ENCODE measurements at places on chromosomes 12 and 14.
A peak's percentile ranks its signal among the peaks of the same experiment; 100 is the strongest.

- no peak for DNase-seq
Measured at GRCh38 chr14:105910426-105910825, 384.0 kb downstream of the TMEM121 start.

GRCh38 chr14:68791078-68791901 is 1.6 kb downstream of the ZFP36L1 start:
- DNase-seq = no peak

DNA sequence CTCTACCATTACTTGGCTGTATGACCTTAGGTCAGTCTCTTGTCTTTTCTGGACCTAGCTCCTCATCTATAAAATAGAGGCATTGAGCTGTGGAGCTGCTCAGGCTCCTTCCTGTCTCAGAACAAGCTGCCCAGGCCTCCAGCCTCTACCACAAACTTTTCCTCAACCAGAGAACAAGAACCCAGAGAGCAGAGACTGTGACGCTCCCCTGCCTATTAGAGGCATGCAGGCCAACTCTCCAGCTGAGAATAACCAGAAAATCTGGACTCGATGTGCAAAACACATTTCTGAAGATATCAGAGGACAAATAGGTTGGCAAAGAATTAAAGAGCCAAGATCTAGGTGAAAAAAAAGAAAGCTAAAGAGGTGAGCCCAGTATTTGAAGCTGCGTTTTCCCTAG is 17.8 kb upstream of the PNMA1 start:
- DNase-seq = no peak

DNA sequence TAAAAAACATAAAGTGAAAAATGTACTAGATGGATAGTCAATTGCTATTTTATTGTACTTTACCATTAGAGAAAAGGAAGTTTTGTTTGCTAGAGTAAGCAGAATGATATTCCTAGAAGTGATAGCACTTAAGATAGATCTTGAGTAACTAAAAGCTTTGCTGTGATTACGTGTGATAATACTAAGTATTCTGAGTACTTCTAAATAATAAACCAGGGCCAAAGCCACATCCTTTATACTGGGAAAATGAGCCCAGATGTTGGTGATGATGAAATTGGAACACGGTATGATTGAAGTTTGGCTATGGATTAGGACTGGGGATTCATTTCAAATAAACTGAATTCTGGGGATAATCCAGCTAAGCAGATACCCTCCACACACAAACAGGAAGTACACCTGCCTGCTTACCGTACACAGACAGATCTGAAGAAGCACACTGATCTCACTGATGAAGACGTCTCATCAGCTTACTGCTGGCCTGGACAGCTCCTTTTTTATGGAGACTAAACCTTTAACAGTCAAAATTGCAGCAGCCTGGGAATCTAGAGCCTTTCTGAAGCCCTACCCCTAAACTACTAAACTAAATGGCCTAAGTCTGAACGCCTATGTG is 199.8 kb downstream of the LRFN5 start:
- no peak for DNase-seq

GRCh38 chr14:93537951-93538350 is 107.2 kb downstream of the UNC79 start:
- DNase-seq = no peak

DNA sequence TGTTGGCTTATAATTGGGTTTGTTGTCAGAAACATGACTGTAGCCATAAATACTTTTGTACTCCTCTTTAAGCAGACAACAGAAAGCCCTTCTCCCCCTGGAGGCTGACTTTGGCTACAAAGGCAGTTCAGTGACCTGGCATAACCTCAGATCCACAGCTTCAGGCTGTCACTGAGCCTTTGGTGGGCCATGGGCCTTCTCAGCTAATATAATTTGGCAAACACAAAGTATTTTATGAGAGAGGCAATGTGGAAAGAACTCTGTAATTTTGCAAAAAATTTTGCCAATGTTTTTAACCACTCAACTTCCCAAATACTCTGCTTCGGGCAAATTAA is 15.5 kb upstream of the MGP start:
- DNase-seq = no peak

DNA sequence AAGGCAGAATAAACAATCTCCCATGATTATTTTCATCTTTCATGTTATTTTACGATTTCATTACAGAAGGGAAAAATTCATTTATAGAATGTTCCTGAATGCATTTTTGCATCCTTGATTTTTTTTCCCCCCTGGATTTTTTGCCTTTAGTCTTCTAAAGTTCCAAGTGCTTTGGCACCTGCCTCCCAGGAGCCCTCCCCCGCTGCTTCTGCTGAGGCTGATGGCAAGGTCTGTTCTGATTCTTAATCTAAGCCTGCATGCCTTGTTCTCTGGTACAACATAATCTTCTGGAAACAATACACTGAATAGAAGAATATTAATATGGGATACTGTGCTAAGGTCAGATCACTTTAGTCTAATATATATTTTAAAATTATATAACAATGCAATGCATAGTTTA is 18.0 kb downstream of the YARS2 start:
- DNase-seq = no peak

DNA sequence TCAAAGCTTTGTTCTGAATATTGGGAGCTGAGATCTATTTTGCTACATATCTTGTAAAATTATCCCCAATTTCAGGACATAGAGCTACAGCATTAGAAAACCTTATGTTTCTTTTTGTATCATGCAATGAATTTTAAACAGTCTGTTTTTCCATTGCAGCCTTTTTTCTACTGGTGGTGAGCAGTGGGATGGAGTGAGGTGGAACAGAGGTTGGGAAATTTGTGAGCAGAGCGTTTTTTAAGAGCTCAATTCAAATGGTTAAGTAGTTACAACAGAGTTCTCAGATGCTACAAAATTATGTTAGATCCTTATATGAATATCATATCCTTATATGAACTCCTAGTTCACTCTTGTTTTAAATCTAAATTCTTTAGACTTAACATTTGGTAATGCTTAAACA is 139.0 kb upstream of the PLEKHG7 start:
- no peak for DNase-seq

DNA sequence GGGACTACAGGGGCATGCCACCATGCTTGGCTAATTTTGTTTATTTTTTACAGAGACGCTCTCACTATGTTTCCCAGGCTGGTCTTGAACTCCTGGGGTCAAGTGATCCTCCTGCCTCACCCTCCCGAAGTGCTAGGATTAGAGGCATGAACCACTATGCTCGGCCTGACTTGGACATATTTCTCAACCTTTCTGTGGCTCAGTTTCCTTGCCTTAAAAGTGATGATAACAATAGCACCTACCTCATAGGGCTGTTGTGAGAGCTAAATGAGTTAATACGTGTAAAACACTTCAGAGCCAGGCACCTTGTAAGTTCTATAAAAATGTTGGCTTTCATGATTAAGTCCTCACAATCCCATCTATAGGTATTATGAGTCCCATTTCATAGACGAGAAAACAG is 89.2 kb upstream of the METAP2 start:
- DNase-seq = no peak

- DNase-seq = no peak
Measured at GRCh38 chr14:85241022-85241855, 288.7 kb upstream of the FLRT2 start.

DNA sequence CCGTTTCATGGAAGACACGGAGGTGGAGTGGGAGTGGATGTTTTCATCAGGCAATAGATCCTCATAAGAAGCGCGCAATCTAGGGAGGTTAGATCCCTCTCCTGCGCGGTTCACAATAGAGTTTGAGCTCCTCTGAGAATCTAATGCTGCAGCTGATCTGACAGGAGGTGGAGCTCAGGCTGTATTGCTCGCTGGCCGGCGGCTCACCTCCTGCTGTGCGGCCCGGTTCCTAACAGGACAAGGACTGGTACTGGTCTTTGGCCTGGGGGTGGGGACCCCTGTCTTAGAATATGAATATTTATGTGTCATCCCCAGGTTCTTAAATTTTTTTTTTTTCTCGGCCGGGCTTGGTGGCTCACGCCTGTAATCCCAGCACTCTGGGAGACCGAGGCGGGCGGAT is 36.7 kb downstream of the PRICKLE1 start:
- DNase-seq = no peak

DNA sequence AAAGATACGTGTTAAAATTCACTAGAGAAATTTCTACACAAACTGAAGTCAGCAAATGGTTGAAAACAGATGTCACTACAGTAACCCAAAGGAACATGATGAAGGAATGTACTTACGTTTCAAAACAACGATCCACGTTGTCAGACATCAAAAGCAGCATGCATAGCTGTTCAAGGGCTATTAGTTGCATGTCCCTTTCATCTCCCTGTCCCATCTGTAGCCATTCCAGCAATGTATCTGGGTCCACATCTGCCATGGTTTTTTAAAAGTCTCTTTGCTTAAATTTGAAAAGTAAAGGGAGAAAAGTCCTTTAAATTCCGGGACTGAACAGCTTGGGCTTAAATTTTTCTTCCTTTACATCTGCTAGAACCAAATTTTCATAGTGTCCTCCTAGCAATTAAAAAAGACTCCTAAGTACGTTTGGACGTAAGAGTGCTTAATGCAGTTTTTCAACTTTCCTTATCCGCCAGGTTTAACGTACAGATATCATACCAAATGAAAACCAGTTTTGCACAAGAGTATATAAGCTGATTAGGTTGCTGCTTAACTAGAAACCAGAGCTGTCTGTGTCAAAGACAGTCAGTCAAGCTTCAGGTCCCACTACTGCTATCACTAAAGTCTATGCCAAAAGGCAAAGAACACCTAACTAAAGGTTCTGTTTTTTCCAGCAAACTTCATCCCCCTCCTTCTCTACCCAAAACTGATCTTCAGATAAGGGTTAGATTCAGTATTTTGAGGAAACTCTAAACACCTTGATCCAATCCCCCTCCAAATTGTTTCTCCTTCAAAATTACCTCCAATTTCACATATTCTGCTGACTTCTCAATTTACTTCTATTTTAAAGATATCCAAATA is 1.7 kb downstream of the HECTD1 start:
- DNase-seq = peak; percentile 50

DNA sequence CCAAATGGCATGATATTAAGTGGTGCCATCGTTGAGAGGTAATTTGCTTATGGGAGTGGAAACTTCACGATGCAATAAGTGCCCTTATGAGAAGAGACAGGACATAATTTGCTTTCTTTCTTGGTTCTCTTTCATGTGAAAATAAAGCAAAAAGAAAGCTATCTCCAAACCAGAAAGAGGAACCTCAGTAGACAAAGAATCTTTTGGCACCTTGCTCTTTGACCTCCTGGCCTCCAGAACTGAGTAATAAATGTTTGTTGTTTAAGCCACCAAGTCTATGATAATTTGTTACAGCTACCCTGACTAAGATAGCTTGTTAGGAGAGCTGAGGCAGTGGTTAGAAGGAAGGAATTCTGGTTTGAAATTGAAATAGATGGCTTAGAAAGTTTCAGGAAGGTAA is 39.6 kb downstream of the CCER1 start:
- DNase-seq = no peak

- DNase-seq = no peak
Measured at GRCh38 chr12:119742700-119743099, 74.8 kb downstream of the PRKAB1 start.

GRCh38 chr12:68013181-68013580 is 23.9 kb downstream of the IFNG-AS1 start:
- DNase-seq = no peak

GRCh38 chr14:99575043-99576023 is 28.7 kb downstream of the CCDC85C start:
- DNase-seq = no peak
